Stimulated activated CD8-positive, alpha-beta memory T cell treated with anti-CD3 and anti-CD28 coated beads, Interleukin-15, amount 100 ng/mL, for 24 hours (primary cell): ENCODE measurements at places on chromosomes 2 and 18.

DNA sequence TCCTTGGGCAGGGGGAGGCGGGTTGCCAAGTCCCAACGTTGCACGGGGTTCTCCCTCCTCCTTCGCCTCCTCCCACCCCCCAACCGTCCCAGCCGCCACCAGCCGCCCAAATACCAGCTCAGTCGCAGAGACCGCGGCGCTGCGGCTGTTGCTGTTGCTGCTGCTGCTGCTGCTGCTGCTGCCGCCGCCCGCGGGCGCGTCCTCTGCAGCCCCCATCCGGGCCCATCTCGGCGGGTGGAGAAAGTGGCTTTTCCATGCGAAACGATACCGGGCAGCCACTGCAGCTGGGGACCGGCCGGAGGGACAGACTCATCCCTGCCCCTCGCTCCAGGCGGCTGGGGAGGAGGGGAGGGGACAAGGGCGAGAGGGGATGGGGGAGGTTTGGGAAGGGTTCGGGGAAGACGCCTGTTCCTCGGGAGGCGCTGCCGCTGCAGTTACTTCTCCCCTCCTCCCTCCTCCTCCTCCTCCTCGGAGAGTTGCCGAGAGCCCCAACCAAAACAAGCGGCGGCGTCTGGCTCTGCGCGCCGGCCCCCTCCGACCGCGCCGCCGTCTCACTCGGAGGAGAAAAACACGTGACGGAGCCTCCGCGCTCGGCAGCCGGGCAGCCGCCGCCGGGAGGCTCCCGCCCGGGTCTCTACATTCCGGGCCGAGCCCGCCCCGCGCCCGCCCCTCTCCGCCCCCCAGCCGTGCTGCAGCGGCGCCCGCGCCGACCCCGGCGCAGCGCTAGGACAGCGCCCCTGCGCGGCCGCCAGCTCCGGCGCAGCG, at the start of gene IRS1:
Gene IRS1, minus strand, starts transcription at position 610 of the 765 bp plus-strand sequence. CDS start 1,082 bp downstream, outside the sequence.
- DNase-seq: peak; percentile 38

- DNase-seq: no peak
Observed at GRCh38 chr2:19881221-19881907, 20.4 kb downstream of the TTC32 start.

DNA sequence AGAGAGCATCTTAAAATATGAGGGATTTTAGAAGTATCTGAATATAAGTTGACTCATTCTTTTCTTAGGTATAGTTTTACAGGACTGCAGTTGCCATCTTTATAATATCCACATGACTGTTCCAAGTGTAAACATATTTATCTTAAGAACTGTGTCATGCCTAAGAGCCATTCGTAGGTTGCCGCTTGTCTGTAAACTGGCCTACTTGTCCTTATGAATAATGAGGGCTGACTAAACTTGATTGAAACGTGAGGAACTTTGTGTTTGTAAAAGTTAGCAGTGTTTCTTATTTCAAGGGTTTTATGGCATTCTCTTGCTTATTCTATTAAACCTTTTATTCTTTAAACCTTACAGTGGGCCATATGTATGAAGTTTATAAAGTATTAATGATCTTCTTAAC, 99.6 kb downstream of the MAP3K20 start:
- DNase-seq: no peak

- no peak for DNase-seq
Observed at GRCh38 chr2:164922134-164922533, 33.2 kb downstream of the SLC38A11 start.

GRCh38 chr2:86290596-86291327, 46.7 kb downstream of the REEP1 start:
- no peak for DNase-seq

DNA sequence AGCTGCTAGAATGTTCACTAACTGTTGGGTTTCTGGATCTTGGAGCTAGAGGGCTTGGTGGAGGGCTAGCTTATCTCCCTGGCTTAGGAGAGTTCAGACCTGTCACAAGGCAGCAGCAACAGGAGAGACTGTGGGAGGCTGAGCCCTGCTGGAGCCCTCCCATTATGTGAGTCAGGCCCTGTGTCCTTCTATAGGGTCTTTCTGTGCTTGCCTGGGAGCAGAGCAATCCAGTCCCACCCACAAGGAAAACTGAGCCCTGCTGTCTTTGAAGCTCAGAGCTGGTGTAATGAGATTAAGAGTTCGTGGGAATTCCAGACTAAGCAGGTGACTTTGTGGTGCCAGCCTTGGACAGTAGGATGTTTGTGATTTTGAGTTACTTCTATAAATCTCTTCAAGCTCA, 249.0 kb downstream of the TTC32 start:
- DNase-seq: no peak

- no peak for DNase-seq
Observed at GRCh38 chr2:191404568-191404991, 159.4 kb downstream of the MYO1B start.

DNA sequence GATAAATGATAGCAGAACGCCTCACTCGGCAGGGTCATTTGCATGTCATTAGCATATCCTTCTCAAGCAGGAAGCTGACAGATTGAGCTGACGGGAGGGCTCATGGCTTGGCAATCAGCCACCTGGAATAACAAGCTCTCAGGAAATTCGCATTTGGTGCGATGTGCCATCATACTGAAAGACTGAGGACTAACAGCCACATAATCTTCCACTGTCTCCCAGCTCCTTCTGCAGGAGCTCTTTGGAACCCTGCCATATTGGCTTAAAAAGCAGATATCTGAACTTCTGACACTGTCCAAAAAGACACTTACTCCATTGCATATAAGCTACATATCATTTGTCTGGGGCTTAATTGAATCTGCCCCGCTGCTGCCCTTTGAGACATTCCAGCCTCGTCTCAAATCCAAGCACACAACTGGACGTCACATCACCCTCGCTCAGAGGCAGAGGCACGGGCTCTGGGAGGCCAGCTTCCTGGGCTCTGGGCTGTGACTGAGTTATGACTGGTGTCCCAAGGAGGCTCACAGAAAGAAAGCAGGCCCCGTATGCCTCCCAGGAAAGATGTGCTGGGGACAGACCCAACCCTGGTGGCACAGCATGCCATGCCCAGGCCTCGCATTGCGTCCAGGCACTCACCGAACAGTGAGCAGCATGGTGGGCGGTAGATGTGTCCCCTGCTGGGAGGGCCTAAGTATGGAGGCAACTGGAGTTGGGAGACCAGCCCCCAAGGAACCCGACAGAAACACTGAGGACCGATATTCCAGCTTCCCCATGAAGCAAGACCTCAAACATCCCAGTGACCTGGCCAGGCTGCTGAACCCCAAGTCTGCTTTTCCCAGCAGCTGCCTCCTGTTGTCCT, 228.0 kb downstream of the ATAD2B start:
- DNase-seq: no peak
